ENCODE measurements at places on chromosomes 1 and 21.
A peak's percentile ranks its signal among the peaks of the same experiment; 100 is the strongest.

- peak; percentile 73 for DNase-seq
These were observed 34.3 kb upstream of the ECE1 start for GRCh38 chr1:21324368-21325141.

- no peak for DNase-seq
These were observed 122.6 kb upstream of the AJAP1 start for GRCh38 chr1:4531842-4532241.

DNA sequence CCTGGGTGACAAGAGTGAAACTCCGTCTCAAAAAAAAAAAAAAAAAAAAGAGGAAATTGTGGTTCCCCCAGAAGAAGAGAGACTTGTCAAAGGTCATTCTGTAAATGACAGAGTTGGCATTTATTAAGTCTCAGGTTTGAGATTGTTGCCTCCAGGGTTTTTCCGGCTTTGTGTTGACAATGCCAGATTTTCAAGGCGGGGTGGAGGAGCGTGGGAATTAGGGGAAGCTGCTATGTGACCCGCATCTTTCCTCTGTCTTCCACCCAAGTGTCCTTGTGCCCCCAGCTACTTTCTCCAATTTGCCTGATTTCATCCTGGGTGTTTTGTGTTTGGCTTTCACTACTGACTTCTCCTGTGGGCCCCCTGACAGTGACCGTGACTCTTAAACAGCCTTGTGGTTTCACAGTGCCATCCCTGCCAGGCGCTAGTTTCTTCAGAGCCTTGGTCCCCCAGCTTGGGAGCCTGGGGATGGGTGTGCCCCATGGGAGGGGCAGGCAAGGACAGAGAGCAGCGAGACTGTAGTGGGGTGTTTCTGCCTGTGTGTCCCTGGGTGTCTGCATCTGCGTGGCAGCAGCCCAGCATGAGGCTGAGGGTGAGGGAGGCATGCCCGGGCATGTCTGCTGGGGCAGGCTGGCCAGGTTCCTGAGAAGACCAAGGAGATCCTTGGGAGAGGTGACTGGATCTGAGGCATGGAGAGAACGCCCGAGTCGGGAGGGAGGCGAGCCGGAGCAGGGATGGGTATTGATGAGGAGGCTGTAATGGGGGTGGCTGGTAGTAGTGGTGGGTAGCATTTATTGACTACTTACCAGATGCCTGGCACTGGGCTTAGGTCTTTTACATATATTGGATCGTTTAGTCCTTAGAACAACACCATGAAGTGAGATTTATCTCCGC lies 46.3 kb downstream of the IER5 start:
- DNase-seq, result no peak

- DNase-seq, result peak; percentile 93
These were observed 6.2 kb upstream of the ANKRD35 start for GRCh38 chr1:145891587-145892485.

DNA sequence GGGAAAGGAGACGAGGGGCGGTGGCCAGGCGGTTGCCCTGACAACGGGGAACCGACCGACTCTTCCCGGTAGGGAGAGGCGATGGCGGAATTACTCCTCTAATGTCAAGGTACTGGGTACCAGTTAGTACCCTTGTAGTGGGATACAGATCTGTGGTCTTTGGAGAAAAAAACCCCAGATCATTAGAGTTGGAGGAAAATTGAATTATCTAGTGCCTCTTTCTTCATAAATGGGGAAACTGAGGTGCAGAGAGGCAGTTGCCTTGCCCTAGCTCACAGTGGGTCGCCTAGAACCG lies 545 bp upstream of the PEF1 start:
- no peak for DNase-seq

DNA sequence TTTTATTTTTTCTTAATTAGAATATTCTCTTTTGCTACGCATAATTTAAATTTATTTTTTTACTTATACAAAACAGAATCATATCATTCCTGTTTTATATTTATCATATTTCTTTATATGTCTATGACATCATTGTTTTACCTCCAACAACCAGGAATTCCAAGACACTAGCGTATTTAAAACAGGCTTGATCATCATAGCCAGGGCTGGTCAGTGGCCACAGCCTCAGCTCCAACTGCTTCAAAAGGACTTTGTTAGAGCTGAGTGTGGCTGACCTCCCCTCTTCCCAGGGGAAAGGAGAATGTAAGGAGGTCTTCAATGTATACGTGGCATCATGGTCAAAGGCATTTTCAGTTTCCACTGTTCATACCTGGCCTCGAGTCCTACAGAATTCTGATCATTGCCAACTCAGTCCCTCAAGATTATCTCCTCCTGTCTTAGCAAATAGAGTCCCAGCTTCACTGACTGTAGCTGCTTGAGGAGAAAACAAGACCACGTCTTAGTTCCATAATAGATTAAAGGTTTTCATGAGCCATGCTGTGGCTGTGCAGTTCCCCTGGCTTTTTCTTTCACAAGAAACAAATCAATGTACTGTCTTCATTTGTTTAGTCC lies 444.0 kb downstream of the PTPRC start:
- no peak for DNase-seq

DNA sequence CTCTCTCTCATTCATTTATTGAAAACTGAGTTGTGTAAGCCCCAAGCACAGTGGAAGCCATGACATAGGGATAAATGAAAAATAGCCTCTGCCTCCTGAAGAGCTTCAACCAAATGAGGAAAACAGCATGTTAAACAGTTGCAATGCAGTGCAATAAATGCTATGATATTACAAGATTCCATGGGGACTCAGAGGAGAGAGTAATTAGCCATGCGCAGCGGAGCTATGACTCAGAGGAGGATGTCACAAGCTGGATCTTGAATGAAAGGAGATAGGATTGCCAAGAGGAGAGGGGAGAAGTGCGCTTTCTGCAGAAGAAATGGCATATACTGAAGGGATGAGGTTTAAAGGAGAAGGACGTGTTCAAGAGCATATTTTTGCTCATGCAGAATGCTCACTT lies 231.3 kb upstream of the PLXNA2 start:
- DNase-seq, result no peak

GRCh38 chr1:9101510-9102146 lies 27.3 kb downstream of the GPR157 start:
- peak; percentile 6 for DNase-seq

GRCh38 chr1:182120411-182121258 lies 59.1 kb upstream of the ZNF648 start:
- DNase-seq, result no peak

DNA sequence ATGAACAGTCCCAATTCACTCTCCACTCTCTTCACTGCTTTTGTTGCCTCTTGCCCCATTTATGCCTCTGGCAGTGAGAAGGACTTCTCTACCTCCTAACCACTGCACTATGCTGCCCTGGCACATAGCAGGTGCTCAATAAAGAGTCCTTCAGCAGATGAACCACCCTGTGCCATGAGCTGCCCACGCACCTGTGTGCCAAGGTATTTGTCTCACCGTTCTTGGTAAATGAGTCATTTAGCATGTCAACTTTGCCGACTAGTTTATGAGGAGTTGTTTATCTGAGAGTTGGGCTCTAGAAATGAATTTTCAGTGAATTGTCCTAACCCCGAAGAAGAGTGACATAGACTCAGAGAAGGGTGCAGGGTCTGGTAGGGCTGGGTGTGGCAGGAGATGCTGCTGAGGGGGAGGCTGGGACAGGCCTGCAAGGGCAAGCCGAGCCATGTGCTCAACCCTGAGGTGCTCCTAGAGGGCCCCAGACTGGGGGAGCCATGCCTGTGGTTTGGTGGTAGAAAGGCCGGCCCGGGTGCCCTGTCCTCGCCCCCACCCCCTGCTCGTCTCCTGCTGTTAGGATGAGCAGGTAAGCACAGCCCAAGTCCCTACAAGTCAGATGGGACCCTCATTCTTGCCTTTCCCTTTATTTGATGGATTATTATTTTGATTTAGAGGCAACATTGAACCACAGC lies 654.5 kb downstream of the MATN1 start:
- DNase-seq, result no peak

GRCh38 chr1:74396933-74397332 lies 115.5 kb downstream of the LRRC53 start:
- no peak for DNase-seq

GRCh38 chr1:25806418-25806817 lies 6.4 kb downstream of the SELENON start:
- DNase-seq, result no peak

GRCh38 chr1:119314001-119314796 lies 54.4 kb upstream of the HAO2 start:
- no peak for DNase-seq

DNA sequence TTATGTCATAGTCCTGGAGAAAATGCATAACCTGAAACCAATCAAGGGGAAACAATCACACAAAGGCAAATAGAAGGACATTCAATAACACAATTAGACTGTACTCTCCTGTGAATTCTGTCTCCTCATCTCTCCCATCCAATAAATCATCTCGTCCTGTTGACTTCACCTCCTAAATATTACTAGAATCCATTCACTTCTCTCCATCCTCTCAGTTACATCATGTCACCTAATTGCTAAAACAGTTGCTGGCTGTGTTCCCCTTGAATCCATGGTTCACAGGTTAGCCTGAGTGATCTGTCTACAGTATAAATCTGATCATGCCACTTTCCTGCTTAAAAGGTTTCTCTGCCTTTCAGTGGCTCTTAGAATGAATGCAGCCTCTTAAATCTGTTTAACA lies 220.2 kb downstream of the TGFB2 start:
- no peak for DNase-seq

Data from amniotic stem cell (primary cell).